Non-pigmented ciliary epithelial cell (primary cell): ENCODE measurements at places on chromosomes 1 and 21.

GRCh38 chr1:89484092-89485038 is 40.3 kb upstream of the LRRC8B start:
- no peak for DNase-seq

DNA sequence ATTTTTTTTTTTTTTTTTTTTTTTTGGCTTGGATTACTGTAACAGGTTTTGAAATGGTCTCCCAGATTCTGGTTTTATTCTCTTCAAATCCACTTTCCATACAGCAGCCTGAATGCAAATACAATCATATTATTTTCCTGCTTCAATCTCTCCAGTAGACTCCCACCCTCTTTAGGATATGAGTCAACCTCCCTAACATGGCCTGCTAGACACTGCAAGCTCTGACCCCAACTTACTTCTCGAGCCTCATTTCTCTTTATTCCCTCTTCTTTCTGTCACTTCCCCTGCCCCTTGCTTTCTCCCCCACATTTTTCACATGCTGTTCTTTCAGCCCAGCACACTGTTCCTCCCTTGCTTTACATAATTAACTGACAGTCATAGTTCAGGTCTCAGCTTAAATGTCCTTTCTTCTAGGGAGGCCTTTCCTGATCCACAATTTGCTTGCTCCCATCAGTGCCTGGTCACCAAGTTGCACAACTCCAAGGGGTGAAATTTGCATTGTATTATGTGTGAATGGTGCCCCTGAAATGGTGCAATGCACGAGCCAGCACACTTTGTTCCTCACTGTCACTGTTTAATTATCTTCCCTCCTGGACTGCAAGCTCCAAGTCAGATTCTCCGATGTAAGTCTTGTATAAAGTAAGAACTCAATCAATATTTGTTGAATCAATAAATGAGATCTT is 22.1 kb upstream of the IL19 start:
- DNase-seq, result no peak

DNA sequence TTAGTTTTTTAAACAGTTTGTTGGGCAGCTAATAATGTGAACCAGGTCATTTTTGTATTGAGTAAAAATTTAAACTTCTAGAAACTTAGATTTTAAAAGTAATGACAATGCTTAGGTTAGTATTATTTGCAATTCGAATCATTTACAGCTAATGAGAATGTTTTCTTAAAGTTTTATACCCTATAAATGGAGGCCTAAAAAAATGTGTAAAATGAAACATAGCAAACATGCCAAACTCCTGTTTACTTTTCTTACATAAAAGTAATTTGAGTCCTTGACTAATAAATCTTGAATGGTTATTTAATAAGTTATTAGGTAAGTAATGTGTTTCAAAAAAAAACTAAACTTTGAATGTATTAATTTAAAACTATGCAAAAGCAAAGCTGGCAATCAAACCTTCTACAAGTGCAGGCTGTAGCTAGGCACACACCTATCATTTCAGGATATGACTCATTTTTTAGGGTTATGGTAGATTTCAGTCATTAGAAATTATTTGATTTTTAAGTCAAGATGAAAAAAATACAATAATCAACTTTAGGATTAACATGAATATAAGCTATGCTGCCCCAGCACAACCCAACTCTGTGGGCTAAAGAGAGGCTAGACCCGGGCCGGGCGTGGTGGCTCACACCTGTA is 41.5 kb downstream of the CLSTN1 start:
- DNase-seq, result no peak

DNA sequence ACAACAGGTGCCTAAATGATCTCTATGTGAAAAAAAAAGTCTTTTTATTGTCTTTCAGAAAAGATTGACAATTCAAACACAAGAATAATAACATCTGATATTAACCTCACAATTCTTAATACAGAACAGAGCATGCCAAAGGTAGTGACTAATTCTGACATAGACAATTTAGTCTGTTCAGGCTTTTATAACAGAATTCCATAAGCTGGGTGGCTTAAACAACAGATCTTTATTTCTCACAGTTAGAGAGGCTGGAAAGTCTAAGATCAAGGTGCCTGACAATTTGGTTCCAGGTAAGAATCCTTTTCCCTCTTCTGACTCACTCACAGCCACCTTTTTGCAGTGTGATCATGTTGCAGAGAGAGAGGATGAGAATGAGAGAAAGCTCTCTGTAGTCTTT is 27.0 kb downstream of the DPYD start:
- DNase-seq, result no peak

DNA sequence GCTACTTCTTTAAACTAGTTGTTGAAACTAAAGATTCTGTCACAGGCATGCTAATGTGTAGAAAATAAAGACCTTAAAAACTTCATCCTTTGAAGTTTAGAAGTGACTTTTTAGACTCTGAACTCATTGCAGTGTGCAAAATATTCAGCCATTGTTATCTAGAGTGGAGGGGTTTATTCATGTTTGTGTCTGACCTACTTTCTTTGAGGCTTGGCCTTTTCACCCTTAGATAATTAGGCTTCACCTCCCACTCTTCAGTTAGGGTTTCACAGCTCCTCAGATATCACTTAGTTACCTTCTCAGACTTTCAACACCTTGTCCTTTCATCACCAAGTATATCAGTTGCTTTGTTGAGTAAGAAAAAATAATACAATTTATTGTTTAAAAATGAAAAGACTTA is 75.9 kb downstream of the IVNS1ABP start:
- no peak for DNase-seq

- DNase-seq, result no peak
Measured at GRCh38 chr1:96722958-96723357, 1.4 kb downstream of the PTBP2 start.

DNA sequence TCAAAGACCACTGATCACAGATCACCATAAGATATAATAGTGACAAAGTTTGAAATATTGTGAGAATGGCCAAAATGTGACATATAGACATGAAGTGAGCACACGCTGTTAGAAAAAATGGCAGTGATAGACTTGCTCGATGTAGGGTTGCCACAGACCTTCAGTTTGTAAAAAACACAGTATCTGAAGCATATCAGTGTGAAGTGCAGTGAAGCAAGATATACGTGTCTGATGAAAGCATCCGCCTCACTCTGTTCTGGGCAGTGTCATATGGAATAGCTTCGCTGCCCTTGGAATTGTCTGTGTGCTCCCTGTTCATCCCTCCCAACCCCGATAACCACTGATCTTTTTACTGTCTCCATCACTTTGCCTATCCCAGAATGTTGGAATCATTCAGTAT is 50.7 kb downstream of the GALNT2 start:
- no peak for DNase-seq

GRCh38 chr1:20936621-20937020 is 149.5 kb upstream of the HP1BP3 start:
- no peak for DNase-seq

GRCh38 chr1:200837931-200838571 is 34.7 kb upstream of the GPR25 start:
- DNase-seq, result no peak

- no peak for DNase-seq
Measured at GRCh38 chr1:2466270-2466665, 9.8 kb upstream of the PLCH2 start.

GRCh38 chr1:1091344-1092148 is 17.4 kb upstream of the RNF223 start:
- no peak for DNase-seq

GRCh38 chr1:83006271-83006670 is 992.7 kb downstream of the TTLL7 start:
- no peak for DNase-seq

GRCh38 chr21:36966821-36967768 is 626 bp upstream of the HLCS start:
- no peak for DNase-seq

GRCh38 chr21:43867948-43868347 is 2.9 kb downstream of the AGPAT3 start:
- DNase-seq, result no peak

- DNase-seq, result no peak
Measured at GRCh38 chr1:44602634-44603628, 71.3 kb downstream of the TMEM53 start.

GRCh38 chr1:97745912-97746311 is 174.9 kb downstream of the DPYD start:
- no peak for DNase-seq

GRCh38 chr1:61279570-61279969 is 197.2 kb downstream of the NFIA start:
- no peak for DNase-seq

- DNase-seq, result no peak
Measured at GRCh38 chr1:48858200-48858920, 81.7 kb upstream of the BEND5 start.

GRCh38 chr1:215932558-215932957 is 365.5 kb downstream of the KCTD3 start:
- DNase-seq, result no peak

GRCh38 chr1:51491166-51491981 is 27.7 kb downstream of the EPS15 start:
- no peak for DNase-seq
